ENCODE measurements at places on chromosomes 1 and 21.
A peak's percentile ranks its signal among the peaks of the same experiment; 100 is the strongest.

DNA sequence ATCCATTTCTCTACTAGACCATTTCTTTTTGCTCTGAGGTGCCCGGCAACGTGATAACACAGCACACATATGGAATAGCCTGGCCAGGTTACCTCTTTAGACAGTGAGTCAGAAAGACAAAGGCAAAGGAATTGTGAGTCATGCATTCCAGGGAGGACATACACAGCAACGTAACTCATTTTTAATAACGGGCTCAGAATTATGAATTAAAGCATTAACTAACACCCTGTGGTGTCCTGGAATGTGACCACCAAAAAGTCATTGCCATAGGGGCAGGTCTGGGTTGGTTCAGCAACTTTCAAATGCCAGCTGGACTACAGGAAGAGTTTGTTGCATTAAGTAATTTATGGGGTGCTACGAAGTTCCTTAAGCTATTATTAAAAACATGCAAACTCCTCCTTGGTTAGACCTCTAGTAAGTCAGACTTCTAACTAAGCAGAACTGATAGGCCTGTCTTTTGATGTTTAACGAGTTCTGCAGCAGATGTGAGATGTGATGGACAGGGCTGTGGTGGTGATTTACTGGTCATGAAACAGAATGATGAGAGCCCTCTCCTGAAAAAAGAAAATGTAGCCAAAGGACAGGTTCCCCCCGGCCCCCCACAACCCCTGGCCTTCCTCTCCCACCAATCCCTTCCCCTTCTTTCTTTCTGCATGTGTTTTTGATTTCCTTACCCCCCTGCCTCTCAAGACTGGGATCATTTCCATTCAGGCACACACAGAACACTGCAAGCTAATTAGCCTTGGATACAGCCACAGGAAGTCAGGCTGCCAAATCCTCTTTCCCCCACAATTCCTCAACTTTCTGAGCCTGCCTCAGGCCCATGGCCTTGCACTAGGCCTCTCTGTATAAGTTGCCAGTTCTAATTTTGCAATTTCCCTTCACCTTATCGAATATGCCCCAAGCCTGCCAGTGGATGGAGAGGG, 88.9 kb upstream of the HAO2 start:
- peak; percentile 64 for DNase-seq

- no peak for DNase-seq
These were observed 11.4 kb upstream of the CFAP126 start for GRCh38 chr1:161379071-161379470.

- no peak for DNase-seq
These were observed 7.1 kb downstream of the PUSL1 start for GRCh38 chr1:1315435-1315954.

DNA sequence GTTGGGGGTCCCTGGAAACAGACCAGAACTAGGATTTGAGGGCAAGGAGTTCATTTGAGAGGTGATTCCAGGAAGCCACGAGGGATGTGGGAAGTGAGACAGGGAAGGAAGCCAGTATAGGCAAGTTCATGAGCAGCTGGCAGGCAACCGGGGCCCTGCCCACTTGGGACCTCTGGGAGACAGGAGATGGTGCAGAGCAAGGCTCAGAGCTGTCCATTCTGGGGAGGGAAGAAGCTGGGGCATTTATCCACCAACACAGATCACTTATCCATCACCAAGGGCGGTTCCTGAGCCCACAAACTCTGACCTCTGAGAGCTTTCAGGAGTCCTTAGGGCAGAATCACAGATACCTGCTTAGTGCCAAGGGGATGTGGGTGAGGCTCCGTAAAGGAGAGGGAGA, 16.8 kb downstream of the EDN2 start:
- no peak for DNase-seq

GRCh38 chr1:25520446-25521061, 22.9 kb upstream of the LDLRAP1 start:
- DNase-seq = no peak

DNA sequence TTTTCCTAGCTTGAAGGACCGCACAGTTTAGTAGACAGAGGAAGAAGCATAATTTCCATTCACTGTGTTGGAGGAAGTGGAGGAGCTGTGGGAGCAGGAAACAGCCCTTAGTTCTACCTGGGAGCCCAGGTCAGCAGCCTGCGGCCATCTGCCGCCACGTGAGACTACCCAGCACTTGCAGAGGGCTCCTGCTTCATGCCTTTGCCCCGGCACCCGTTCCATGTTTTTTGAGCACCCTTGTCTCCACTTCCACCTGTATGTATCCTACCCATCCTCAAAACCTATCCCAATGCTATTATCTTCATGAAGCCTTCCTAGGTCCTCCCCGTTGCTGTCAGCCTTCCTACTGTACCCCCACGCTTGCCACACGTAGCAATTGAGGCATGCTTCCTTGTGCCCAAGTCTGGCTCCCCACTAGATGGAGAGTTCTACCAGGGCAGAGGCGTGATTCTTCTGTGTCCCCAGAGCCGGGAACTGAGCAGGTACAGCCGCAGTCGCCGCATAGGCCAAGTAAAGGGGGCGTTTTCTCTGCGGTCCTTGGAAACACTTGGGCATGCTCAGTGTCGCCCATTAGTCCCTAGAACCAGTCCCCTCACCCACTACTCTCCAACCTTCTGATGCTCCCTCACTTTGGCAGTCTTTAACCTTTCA, 1.9 kb downstream of the SLC6A9 start:
- DNase-seq = no peak

- peak; percentile 62 for DNase-seq
These were observed 359 bp downstream of the LRRC3 start for GRCh38 chr21:44455524-44456213.

All from right forelimb (tissue), 1 donor.